ENCODE measurements at places on chromosomes 2 and 18.
A peak's percentile ranks its signal among the peaks of the same experiment; 100 is the strongest.

DNA sequence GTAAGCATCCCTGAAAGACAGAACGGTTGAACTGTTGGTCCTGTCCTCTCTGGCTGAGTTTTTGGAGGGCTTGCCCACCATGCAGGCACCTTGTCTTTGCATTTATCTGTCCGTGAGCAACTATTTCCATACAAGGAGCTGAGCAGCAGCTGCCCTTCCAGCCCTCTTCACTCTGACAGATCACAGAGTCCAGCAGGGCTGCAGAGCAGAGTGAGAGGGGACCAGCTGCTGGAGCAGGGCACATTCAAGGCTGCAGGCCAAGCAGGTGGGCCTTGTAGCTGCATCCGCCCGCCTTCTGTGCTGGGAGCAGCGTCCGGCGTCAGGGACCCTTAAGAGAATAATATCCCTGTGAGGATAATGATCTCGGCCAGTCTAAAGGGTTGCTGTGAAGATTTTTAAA is 9.5 kb downstream of the SMYD1 start:
- DNase-seq = no peak

DNA sequence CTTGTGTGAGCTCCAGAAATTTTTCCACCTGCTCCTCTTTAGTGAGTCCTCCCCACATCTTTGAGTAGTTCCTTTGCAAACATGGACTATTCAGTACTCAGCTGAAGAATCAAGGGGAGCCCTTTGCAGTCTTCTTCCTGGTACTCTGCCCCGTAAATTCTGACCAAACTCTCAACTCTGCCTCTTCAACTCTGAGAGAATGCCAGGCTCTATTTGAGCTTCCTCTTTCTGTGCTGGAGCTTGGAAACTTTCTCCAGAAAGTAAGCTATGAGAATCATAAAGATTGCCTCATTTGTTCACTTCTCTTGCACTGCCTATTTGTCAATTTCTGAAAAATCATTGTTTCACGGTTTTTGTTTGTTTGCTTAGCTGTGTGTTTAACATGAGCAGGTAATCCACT is 7.4 kb upstream of the STAT4 start:
- DNase-seq = no peak

DNA sequence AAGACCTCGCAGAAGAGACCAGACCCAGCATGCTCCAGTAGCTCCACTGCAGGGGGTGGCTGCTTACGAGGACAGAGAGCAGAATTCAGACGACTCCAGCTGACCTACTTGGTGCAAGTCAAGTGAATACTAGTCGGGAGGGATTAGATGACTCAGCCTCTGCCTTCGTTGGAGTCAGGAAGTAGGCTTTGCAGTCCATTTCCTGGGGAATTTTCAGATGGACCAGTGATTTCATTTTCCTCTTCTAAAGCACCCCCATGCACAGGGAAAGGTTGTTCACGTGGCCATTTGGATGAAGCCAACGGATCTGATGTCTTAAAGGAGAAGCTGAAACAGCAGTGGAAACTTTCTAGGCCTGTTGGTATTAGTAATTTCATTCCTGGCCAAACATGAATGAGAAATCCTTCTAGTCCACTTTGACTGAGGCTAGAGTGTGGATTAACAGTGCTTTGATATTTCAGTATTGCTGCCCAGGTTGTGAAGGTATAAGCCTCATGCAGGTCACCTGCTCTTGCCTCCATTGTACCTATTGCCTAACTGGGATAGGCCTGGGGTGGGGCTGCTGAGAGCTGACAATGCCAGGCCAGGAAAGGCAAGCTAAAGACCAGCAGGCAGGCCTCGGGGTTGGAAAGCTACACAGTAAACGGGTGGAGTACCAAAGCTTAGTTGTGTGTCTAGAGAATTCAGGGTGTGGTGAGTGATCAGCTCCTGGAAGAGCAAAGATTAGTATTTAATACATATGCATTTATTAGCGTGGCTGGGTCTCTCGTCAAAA is 117.6 kb upstream of the FOSL2 start:
- DNase-seq = peak; percentile 88

DNA sequence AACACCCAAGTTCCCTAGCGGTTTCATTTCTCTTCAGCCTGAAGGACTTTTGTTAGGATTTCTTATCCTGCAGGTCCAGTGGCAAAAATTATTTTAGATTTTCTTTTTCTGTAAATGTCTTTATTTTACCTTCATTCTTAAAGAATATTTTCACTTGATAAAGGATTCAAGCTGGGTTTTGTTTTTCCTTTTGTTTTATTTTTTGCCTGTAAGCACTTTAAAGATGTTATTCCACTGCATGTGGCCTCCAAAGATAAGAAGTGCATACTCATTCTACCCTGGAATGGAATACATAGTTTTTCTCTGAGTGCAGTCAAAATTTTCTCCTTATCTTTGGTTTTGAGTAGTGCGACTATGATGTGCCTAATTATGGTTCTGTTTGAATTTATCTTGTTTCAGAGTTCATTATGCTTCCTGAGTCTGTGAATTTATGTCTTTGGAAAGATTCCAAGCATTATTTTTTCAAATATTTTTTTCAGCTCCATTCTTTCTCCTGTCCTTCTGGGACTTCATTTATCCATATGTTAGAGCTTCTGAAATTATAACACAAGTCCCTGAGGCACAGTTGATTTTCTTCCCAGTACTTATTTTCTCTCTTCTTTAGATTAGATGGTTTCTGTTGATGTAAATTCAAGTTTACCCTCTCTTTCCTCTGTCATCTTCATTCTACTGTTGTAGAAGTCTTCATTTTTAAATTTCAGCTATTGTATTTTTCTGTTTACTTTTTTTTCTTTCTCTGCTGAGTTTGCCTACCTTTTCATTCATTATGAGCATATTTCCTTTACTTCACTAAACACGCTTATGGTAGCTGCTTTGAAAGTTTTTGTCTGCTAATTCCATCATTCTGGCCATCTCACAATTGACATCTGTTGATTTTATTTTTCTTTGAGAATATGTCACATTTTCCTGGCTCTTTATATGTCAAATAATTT is 69.6 kb downstream of the MAPRE2 start:
- DNase-seq = no peak

DNA sequence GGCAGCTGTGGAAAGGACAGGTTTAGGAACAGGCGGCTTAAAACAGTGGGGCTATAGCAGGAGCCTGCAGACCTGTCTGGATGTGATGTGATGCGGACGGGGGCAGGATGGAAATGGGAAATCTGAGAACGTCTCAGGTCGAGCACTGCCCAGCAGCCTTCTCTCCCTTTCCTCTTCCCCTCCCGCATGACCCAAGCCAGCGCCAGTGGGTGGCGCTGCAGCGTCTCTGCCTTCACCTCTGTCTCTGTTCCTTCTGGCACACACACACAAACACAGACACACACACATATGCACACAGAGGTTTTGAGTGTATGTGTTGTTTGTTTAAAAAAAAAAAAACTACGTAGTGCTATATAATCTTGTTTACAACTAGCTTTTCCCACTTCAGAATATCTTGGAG is 82.0 kb upstream of the SLC66A3 start:
- peak; percentile 8 for DNase-seq

DNA sequence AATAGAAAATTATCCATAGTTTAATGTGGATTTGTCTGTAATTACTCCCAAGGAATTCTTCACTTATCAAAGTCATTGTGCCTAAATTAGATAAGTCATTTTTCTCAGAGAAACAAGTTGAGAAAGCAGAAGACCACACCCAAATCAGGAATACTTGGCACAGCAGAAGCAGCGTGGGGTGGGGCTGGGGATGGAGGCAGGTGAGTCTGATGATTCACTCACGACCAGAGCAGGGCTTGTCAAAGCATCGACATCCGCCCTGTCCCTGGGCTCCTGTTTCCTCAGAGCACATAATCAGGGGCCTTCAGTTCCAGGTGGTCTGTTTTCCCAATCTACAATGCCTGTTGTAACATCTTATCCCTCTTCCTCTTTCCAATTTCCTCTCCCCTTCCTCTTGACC is 31.5 kb upstream of the COLEC12 start:
- peak; percentile 40 for DNase-seq

- no peak for DNase-seq
Observed at GRCh38 chr2:201228912-201229290, 31.4 kb upstream of the CASP8 start.

- no peak for DNase-seq
Observed at GRCh38 chr2:65329525-65329924, 101.9 kb downstream of the ACTR2 start.

DNA sequence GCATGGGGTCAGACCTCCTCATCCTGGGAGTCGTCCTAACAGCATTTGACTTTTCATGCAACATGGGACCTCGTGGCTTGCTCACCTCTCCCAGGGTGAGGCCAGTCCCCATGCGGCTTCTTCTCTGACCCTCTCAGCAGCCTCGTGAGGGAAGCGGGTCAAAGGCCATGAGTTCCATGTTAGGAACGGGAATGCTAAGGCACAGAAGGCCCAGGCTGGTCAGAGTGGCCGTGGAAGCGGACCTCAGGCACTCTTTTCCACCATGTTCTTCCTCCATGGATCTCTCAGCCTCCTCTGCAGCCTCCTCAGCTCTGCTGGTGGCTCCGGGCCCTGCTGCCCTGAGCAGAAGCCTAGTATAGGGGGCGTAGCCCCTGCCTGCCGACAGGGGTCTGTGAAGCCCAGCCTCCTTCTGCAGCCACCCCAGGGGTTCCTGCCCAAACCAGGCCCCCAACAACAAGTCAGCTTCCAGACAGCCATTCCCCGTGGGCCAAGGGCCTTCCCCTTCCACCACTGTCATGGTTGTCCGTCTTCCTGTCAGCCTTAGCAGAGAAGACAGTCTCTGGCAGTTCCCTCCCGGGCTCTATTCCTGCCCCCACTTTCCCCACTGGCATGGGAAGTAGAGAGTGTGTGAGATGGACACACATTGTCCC is 60.0 kb upstream of the OTOF start:
- DNase-seq = no peak

GRCh38 chr18:56109757-56110156 is 521.8 kb upstream of the TCF4 start:
- DNase-seq = no peak

- DNase-seq = no peak
Observed at GRCh38 chr2:178629463-178629862, 149.2 kb downstream of the PLEKHA3 start.

DNA sequence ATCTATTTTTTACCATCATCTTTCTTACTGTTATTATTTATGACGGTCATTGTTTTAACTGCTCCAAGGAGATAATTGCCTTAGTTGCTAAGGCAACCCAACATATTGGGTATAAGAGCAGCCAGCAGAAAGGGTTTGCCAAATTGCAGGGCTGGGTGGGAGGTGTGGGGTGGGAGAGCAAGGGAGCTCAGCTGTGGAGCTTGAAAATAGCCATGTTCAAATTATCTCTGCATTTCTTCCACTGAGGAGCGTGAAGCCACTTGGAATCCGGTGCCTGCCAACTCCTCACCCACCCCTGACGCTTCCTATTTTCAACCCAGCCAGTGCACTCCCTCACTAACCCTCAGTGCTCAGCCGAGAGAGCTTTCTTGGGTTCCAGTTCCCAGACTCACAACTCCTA is 60.8 kb downstream of the SETBP1 start:
- DNase-seq = no peak

- DNase-seq = no peak
Observed at GRCh38 chr2:208415255-208415654, 8.7 kb downstream of the PTH2R start.

- DNase-seq = no peak
Observed at GRCh38 chr18:3040173-3040572, 27.2 kb upstream of the LPIN2 start.

DNA sequence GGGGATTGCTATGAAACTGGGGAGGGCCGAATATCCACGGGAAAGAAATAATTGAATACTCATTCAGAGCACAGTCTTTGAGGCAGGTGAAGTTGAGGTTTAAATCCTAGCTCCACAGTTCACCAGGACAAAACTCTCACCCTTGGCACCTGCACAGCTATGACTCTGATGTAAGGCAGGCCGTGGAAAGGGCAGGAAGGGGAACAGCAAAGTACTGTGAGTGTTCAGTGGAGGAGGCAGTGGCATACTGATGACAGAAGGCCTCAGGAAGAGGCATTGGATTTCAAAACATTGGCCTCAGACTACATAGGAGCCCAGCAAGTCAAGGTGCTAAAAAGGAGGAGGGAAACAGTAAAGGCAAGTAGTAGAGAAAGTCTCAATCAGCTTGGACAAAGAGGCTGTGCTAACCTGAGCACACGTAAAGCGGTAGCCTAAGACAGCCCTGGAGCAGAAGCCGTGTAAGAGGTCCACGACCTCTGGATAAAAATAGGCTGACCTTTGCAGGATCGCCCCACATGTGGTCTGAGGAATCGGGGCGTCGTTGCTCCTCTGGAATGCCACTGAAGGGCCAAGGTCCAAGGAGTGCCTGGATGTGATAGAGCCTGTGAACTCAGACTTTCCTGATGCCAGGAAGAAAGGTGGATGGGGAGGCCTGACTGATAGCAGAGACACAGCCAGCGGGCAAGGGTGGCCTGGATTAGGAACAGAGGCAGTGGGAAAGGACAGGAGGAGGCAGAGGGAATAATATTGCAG is 243.6 kb downstream of the PID1 start:
- DNase-seq = no peak

DNA sequence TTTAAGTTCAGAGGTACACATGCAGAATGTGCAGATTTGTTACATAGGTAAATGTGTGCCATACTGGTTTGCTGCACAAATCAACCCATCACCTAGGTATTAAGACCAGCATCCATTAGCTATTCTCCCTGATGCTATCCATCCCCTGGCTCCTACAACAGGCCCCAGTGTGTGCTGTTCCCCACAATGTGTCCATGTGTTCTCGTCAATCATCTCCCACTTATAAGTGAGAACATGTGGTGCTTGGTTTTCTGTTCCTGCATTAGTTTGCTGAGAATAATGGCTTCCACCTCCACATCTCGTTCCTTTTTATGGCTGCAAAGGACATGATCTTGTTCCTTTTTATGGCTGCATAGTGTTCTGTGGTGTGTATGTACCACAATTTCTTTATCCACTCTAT is 75.8 kb downstream of the SUCLG1 start:
- no peak for DNase-seq

GRCh38 chr2:215002500-215002899 is 135.9 kb downstream of the ABCA12 start:
- DNase-seq = no peak

DNA sequence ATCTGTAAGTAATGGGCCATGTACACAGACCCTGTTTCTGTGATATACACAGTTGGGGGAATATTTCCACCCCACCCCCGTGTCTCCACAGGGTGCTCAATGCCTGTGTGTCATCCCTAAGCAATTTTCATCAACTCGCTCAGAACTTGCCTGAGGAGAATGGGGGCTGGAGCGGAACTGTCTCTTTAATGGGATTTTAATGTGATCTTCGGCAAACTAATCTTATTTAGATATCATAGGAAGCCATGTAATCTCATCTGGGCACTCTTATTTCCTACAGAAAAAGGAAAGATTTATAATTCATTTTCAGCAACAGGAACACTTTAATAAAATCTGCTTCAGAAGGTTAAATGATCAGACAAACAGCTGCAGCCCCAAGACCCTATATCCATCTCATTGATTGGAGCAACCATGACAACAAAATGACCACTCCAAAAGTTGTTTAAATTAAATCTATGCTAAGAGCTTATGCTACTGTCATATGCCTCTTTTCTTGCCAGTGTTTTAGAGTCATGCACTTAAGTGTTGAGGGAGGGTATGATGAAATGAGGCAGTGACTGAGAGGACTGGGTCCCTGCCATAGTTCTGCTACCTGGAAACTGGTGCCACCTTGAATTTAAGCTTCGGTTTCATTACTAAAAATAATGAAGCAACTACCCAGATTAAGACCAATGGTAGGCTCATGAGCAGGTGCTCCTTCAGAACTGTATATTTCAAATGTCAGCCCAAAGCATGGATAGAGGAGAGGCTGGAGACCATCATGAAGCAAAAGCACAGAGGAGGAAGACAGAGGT is 183.1 kb upstream of the DDX18 start:
- no peak for DNase-seq

- no peak for DNase-seq
Observed at GRCh38 chr2:189467160-189467559, 25.9 kb downstream of the WDR75 start.

GRCh38 chr2:41337956-41338355 is 709.9 kb upstream of the PKDCC start:
- DNase-seq = no peak
